NCI-H526 treated with DMSO at 0.1 percent for 48 hours (cell line): ENCODE measurements at places on chromosomes 4 and X.

DNA sequence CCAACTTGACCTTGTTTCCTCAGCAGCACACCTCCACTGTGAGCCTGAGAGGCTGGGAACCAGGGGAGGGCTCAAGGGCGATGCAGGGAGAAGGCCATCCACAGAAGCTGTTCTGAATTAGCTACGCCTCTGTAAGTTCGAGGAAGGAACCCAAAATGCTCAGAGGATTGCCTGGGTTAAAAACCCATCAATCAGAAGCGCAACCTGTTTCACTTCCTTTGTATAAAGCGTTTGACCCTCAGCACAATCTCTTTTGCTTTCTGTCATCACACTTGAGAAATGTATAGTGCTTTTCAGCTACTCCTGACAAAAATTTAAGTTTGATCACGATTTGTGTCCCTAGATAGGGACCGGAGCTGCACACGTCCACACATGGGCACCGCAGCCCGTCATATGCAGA, 48.0 kb upstream of the MAP3K15 start:
- DNase-seq, result no peak

DNA sequence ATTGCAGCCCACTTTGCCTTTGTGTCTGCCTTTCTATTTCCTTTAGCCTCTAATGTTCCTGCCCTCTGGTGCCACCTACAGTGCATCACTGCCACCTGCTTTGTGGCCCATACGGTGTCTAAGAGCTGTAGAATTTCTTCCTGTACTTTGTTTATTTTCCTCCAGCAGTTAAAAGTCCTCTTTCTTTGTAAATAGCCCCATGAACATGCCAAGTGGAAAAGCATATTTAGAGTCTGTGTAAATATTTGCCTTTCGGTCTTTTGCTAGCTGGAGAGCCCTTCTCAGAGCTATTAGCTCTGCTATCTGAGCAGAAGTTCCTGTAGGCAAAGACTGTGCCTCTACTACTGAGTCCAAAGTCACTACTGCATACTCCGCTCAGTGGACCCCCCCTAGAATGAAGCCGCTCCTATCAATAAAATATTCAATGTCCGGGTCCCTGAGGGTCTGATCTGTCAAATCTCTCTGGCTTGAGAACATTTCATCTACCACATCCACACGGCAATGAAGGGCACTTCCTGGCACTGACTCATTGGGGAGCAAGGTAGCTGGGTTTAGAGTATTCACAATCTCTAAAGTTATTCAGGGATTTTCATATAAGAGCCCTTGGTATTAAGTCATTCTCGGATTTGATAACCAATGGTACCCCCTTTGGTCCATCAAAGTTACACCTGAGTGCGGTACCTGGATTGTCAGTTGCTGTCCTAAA, 36.3 kb downstream of the SULT1E1 start:
- DNase-seq, result no peak

GRCh38 chr4:93994175-93994994, 165.8 kb downstream of the ATOH1 start:
- no peak for DNase-seq

- no peak for DNase-seq
Observed at GRCh38 chrX:111506826-111507225, 4.6 kb upstream of the SERTM2 start.

- no peak for DNase-seq
Observed at GRCh38 chr4:3862640-3863420, 96.6 kb downstream of the ADRA2C start.

DNA sequence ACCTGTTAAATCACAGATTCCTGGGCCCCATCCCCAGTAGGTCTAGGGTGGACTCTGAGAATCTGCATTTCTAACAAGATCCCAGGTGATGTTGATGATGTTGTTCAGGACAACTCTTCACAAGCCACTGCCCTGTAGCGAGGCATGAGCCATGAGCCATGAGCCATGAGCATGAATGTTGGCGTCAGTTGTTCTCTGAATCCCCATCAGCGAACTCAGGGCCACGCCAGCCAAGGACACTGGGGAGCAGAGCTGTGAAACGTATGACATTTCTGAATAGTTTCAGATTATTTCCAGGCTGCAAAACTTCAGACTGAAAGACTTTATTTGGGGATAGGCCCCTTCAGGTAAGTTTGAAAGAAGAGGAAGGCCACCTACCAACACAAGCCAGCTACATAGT, 46.9 kb upstream of the HCCS start:
- no peak for DNase-seq

- DNase-seq, result no peak
Observed at GRCh38 chrX:16479206-16479869, 170.6 kb upstream of the S100G start.

- DNase-seq, result no peak
Observed at GRCh38 chrX:13235930-13236329, 83.9 kb downstream of the ATXN3L start.

GRCh38 chr4:76296286-76296820, 10.2 kb upstream of the STBD1 start:
- no peak for DNase-seq

DNA sequence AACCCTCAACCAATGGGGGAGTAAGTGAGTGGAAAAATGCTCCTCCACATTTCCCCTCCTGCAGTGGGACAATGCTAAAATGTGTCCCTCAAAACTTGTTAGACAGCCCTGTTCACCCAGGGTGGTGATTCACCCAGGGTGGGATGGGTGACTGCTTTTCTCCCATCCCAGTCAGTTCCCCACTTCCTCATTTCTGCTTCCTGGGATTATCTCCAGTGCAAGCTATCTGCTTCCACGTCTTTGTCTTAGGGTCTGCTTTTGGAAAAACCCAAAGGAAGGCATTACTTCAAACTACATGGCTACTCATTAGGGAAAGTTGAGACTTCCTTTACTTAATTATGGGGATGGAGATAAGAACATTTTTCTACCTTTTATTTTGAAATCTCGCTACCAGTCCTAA, 45.5 kb downstream of the ETNPPL start:
- DNase-seq, result no peak

DNA sequence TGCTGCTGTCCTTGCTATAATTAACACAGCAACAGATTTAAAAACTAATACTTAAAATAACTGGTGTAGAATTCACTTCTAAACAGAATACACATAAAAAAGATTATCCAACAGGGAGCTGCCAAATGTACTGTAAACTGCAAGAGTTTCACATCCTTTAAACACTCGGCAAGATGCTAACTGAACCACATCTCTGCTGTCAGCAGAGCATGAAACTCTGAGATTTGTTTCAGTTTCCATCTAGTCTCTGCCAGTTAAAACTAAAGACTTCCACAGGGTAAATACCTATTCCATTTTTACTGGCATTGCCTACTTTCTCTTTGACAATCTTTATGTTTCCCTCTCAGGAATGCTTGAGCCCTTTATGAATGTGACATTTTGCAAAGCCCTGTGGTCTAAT, 127.7 kb downstream of the SLC7A11 start:
- DNase-seq, result no peak

DNA sequence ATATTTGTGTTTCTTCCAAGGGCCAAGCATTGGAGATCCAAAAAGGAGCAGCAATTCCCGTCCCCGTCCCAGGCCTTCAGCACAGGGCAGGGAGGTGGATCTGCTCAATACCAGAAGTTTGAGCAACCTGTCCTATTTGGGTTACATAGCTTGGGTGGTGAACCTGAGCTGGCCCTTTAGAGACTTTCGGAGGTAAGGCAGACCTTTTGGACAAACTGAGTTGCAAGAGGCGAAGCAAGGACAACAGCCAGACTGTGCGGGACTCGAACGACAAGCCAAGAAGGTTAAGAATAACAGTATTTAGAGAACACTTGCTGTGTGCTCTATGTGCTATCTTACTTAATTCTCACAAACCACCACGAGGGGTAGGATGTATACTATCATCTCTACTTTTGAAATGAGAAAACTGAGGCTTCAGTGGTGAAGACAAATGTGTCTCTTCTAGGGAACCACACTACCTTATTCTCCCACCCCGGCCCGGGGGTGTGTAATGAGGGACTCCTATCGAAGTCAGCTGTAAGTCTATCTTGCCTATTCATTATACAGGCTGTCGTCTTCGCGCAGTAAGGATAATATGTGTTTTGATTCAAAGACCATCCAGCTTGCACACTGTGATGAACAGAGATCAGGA, 1.3 kb downstream of the NOP14 start:
- peak; percentile 53 for DNase-seq

DNA sequence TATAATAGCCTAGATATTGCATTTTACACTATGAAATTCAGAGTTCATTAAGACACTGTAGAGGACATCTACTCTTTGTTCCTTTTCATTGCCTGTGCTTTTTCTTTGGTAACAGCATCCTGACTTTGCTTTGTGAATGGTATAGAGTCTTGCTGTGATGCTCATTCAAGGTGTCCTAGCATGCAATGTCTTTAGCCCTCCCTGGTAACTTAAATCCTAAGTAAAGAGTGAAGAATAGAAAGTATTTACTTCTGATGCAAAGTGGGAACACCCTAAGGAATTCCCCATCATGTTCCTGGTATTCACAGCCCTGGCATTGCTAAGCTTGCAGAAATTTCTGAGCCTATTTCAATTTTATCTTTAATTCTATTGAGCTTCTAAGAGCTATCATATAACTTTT, 400.1 kb downstream of the FAT4 start:
- no peak for DNase-seq

- DNase-seq, result peak; percentile 6
Observed at GRCh38 chr4:89298788-89299152, 8.8 kb downstream of the GPRIN3 start.

GRCh38 chr4:70849291-70849690, 9.6 kb upstream of the GRSF1 start:
- no peak for DNase-seq

DNA sequence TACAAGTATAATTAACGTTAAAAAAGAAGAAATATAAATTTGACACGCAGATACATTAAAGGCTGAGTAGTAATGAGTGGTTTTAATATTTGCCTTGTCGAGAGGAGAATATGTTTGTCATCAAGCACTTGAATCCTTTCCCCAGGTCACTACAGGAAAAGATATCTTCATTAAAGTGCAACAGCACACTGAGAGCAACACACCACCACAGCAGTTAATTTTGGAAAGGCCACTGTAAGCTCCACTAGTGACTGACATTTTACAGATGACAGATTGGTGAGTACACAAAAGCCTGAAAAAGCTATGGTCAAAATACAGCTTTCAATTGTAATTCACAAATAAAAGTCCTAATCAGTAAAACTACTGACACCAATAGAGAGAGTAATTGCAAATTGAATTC, 76.6 kb downstream of the ZNF718 start:
- no peak for DNase-seq

GRCh38 chrX:48864210-48864609, 28.8 kb upstream of the PCSK1N start:
- DNase-seq, result no peak

GRCh38 chrX:30313322-30313721, 4.1 kb upstream of the NR0B1 start:
- no peak for DNase-seq

GRCh38 chr4:22385611-22386011, 130.3 kb downstream of the ADGRA3 start:
- no peak for DNase-seq
